Right renal pelvis (tissue), 4 donors: ENCODE measurements at places on chromosomes 1 and 21. TPM values are rescaled to one million over a fixed set of nuclear protein-coding genes. Genes with fewer than 3 reads are reported as not detected.

DNA sequence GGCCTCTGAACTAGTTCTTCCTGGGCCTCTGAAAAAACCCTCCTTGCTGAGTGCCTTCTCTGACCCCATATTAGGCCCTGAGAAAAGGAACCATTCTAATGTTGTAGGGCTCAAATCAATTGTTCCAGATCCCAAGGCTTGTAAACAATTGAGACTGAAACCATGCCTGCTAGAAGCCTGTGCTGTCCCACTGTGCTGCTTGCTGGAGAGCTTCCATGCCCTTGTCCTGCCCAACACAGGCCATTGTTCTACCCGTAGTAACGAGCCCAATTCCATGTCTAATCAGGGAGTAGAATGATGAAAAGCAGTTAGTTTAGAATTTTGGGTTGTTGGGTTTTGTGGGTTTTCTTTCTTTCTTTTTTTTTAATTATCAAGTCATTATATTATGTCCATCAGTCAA is 47.4 kb downstream of the ZNF281 start:
- no peak for DNase-seq

Gene CDA
- 5.4 TPM for polyA plus RNA-seq

GRCh38 chr1:70979313-70979712 is 68.3 kb downstream of the PTGER3 start:
- no peak for DNase-seq

Gene PTGFR
- 0.18 TPM for polyA plus RNA-seq

- no peak for DNase-seq
Observed at GRCh38 chr21:42231756-42232155, 12.8 kb downstream of the ABCG1 start.

Gene SPRR2A
- polyA plus RNA-seq, result not detected

Gene ERICH3
- polyA plus RNA-seq, result 0.47 TPM
